Fibroblast of pulmonary artery (primary cell): ENCODE measurements at places on chromosomes 5 and 9.

- no peak for DNase-seq
Measured at GRCh38 chr9:36937346-36937745, 96.7 kb downstream of the PAX5 start.

- DNase-seq, result no peak
Measured at GRCh38 chr5:175668006-175668405, 10.1 kb downstream of the HRH2 start.

DNA sequence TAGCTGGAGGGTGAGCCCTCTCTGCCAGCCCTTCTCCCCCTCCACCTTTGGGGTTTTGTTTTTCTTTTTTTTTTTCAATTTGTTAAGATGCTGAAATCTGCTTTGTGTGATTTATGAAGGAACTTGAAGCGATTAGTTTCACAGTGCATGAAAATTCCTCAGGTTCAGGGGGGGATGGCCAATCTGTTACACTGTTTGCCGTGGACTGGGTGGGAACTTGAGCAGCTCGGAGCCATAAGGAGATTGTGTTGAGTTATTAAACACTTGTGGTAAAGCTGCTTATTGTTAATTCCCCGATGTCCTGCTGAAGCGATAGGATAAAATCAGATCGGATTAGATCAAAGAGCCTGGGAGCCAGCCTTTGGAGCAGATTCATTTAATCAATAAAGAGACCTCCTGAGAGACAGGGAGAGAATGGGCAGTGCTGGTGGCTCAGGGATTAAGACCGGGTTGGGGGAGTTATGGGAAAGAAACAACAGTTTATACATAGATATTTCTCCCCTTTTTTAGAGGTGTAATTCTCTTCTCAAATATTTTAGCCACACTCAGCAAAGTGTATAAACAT, 105.8 kb upstream of the SPATA31D4 start:
- no peak for DNase-seq

- DNase-seq, result no peak
Measured at GRCh38 chr9:123174887-123175518, 93.4 kb downstream of the STRBP start.

DNA sequence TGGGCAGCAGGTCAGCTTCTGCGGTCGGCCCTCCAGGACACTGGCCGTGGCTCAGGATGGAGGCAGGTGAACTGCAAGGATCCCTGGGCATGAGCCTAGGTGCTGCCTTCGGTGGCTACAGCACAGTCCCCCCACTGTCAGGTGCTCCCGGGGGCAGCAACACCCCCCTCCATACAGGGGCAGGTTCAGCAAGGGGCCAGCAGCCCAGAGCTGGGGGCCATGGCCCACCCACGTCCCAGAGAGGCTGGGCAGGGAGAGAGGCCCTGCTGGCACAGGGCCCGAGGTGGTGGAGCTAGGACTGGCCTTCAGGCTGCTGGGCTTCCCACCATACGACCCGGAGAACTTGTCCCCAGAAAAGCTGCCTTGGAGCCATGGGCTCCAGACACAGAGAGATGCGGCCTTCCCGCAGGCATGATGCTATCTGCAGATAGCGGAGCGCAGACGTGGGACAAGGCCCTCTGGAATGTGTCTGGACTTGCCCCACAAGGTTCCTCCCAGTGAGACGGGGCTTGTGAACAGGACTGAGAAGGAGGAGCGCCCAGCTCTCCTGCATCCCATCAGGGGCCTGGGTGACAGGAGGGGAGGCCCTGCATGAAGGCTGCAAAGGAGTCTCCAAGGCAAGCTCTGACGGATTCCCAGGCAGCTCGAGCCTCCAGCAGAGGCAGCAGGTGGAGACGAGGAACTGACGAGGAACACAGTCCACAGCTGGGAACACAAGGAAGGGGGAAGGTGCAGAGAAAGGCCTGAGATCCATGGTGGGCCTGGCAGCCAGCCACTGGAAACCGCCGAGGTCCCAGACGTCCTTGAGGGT, 111.1 kb downstream of the VAV2 start:
- DNase-seq, result peak; percentile 34

- DNase-seq, result peak; percentile 66
Measured at GRCh38 chr5:179679014-179679674, 1.7 kb downstream of the CBY3 start.

- DNase-seq, result peak; percentile 17
Measured at GRCh38 chr9:3526997-3527940, 1.5 kb upstream of the RFX3 start.

GRCh38 chr9:33014665-33015014, 10.4 kb upstream of the DNAJA1 start:
- DNase-seq, result no peak

DNA sequence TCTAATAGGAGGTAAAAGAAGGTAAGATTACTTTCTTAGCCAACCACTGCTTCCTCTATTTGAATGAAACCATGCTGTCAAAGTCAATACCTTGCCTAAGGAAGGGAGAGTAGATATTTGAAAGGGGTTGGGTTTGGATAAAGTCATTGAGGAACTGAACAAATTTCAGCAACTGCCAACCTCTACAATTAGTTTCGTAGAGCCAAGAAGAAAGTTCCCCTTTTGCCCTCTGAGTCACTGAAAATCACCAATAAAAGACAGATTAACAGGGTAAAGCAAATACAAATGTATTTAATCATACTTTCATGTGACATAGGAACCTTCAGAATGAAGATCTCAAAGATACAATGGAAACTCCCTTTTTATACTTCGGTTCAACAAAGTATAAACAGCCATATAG, 615.7 kb downstream of the GABRG2 start:
- no peak for DNase-seq

- peak; percentile 11 for DNase-seq
Measured at GRCh38 chr5:168174376-168174775, 117.1 kb upstream of the WWC1 start.

DNA sequence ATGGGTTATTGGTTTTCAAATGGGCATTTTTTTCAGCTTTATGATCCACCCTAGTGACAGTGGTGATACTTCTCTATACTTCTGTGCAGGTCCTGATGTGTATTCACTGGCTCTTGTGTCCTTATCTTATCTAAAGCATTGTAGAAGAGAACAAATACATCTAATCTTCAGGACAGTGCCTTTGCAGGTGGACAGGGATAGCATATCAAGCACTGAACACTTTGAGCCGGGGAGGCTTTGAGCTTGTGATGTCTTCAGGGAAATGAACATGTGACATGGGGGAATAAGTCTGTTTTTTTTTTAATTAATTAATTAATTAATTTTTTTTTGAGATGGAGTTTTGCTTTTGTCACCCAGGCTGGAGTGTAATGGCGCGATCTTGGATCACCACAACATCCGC, 115.5 kb upstream of the KLF4 start:
- no peak for DNase-seq

GRCh38 chr5:121377461-121377860, 474.2 kb upstream of the FTMT start:
- DNase-seq, result no peak

GRCh38 chr9:115098226-115098965, 19.6 kb downstream of the TNC start:
- no peak for DNase-seq

- no peak for DNase-seq
Measured at GRCh38 chr9:117224695-117225094, 190.2 kb downstream of the ASTN2 start.

DNA sequence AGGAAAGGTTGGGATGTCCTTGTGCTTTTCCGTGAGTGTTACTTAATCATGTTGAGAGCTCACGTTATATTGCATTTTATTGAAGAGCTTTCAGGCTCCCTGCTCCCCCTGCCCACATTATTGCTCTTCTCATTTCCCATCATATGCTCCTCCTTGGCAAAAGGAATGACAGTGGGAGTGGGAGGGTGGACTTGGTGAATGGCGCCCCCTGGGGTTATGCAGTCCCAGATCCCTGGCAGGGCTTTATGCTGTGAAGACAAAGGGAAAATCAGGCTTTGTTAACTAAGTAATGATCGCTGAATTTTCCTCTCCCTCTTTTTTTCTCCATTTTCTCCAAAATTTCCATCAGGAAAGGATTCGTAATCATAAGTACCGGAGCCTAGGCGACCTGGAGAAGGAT, 166.6 kb downstream of the SMARCA2 start:
- peak; percentile 42 for DNase-seq

- no peak for DNase-seq
Measured at GRCh38 chr9:94586316-94586715, 7.3 kb downstream of the FBP2 start.

DNA sequence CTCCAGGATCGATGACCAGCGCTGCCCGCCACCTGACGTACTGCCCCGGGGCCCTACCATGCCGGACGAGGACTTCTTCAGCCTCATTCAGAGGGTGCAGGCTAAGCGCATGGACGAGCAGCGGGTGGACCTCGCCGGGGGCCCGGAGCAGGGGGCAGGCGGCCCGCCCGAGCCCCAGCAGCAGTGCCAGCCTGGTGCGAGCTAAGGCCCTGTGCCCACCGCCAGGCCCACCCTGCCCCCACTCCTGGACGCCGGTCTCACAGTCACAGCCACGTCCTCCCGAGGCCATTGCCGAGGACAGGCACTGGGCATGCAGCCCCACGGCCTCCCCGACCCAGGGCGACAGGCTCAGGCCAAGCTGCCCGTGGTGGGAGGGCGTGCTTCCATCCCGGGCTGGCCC, 5.5 kb downstream of the DNLZ start:
- DNase-seq, result no peak

DNA sequence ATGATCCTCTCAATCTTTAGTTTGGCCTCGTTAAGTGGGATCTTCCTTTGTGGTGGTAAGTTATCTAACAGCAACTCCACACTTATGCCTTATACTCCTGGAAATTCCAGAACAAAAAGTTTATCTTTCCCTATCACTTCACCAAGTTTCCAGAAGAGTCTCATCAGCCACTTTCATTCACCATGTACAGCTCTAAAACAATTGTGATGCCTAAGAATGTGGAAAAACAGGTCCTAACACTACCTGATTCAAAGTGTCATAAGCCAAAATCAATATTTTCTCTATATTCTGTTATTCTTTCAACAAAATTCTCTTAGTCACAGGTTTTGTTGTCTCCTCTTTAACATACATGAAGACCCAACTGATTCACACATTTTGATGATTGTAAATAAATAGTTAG, 342.4 kb upstream of the TYRP1 start:
- no peak for DNase-seq

GRCh38 chr9:83336706-83337105, 201.5 kb downstream of the FRMD3 start:
- no peak for DNase-seq

GRCh38 chr5:177096162-177097015, 9.7 kb downstream of the FGFR4 start:
- no peak for DNase-seq

DNA sequence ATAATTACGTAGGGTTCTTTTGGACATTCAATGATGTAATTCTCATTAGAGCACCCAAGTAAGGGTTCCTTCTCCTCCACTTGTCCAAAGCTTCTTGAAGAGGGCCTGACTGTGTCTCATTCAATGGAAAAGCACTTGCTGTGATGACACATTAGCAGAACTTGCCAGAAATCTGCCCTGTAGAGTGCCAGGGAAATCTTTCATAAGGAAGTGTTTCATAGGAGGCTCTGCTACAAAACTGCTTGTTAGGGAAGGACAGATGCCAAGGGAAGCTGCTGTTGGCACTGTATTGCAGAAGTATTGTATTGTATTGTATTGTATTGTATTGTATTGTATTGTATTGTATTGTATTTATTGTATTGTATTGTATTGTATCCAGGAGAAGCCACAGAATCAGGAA, 45.5 kb upstream of the MPDZ start:
- peak; percentile 27 for DNase-seq

- no peak for DNase-seq
Measured at GRCh38 chr5:30001826-30002225, 1191.7 kb upstream of the CDH6 start.

DNA sequence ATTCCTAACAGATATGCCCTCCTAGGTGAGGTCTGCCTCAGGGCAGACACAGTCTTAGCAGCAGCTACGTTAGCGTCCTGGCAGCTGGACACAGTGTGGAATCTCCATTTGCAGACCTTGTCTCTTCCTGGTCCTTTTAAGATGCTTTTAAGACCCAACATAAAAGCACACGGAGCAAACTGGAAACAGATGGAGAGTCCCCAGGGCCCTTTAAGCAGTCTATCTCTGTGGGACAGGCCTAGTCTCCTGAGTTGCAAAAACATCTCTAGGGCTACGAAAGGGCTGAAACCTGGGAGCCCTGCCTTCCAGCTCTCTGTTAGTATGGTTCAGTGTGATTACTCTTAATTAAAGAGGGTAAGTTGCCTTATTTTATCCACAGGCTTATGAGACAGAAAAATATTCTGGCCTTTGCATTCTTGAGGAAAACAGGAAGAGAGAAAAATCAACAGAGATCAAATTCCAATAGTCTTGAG, 66.0 kb upstream of the GNA14 start:
- no peak for DNase-seq

GRCh38 chr5:68748101-68748500, 345.7 kb upstream of the SLC30A5 start:
- DNase-seq, result no peak

- no peak for DNase-seq
Measured at GRCh38 chr9:72486594-72486955, 34.8 kb upstream of the TMC1 start.

DNA sequence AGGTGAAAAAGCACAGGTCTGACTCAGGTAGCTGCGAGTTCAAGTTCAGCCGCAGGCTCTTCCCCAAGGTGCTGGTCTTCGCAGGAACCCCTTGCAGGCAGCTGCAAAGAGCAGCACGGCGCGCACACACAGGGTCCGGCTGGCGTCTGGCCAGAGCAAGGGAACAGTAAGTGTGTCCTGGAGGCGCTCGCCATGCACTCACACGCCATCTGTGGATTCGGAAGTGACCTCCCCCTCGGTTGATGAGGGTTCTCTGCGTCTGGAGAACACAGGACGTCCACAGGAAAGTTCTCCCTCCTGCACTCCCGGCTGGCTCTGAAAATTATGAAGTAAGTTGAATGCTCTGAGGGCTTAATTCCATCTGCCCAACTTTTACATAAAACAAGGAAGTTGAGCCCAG, 14.0 kb upstream of the EGFL7 start:
- DNase-seq, result no peak

DNA sequence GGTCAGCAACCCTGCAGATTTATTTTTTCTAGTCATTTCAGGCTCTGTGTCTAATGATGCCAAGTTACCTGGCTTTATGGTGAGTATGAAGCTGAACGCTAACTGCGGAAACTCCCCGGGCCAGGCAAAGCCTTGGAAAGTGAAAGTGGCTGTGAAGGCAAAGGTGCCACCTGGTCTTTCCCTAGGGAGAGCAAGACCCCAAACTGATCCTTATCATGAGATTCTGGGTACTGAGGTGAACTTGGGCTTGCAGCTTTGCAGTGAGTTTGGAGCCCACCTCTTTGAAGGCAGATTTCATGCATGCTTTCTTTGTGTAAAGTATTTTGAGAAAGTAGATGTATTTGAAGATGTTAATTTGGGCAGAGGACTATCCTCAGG, 63.3 kb downstream of the CARTPT start:
- no peak for DNase-seq

DNA sequence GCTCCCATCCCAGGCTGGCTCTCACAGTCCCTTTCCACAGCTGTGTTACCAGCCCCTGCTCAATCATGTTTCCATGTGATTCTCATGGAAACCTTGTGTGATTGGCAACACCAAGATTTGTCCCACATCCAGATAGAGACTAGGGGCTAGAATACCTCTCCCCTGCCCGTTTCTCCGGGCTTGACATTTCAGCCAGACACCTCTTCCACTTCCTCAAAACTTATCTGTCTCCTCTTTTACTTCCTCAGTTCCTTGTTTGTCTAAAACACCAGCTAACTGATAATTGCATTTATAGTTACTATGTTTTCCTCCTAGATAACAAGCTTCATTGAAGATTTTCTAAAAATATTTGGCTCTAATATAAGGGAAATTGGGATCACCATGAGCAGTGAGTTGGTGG, 16.6 kb upstream of the KCNMB1 start:
- no peak for DNase-seq

GRCh38 chr9:99259231-99259918, 37.3 kb downstream of the SEC61B start:
- DNase-seq, result peak; percentile 51
